ENCODE measurements at places on chromosomes 16 and 17.

DNA sequence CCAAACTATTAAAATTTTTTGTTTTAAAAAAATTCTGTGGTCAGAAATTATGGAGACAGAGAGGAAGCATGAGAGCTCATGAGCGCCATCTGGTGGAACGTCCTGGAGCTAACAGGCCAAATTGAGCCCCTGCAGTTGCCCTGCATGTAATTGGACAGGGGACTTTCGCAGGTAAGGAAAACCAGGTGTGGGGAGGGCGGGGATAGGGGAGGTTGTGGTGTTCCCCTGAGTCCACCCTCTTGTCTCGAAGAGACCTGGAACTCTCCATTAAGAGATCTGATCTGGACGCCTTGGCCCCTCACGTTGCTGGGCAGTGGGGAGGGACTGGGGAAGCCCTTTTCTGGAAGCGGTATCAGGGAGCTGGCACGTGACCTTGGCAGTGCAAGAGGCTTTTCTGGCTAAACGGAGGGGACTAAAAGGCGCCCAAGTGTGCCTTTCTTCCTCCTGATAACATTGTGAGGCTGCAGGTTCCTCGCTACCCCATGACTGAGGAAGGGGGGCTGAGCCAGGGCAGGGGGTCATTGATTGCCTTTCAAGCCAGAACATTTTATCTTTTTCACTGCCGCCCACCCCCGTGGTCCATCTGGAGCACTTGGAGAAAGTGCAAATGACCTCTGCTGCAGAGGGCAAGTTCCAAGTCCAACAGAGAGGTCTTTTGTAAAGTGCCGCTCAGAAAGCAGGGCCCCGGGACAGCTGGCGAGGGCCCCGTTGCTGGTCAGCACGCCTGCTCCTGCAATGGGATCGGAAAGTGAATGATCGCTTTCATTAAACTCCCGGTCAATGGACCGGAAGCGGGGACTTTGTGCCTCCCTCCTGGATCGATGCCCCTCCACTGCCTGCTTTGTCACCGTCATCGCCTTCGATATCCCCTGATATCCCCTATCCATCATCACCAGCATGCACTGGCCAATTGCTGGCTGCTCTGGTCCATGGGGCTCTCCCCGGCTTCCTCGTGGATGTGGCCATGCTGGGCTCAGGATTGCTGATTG is 18.4 kb downstream of the PDILT start:
- no peak for DNase-seq

DNA sequence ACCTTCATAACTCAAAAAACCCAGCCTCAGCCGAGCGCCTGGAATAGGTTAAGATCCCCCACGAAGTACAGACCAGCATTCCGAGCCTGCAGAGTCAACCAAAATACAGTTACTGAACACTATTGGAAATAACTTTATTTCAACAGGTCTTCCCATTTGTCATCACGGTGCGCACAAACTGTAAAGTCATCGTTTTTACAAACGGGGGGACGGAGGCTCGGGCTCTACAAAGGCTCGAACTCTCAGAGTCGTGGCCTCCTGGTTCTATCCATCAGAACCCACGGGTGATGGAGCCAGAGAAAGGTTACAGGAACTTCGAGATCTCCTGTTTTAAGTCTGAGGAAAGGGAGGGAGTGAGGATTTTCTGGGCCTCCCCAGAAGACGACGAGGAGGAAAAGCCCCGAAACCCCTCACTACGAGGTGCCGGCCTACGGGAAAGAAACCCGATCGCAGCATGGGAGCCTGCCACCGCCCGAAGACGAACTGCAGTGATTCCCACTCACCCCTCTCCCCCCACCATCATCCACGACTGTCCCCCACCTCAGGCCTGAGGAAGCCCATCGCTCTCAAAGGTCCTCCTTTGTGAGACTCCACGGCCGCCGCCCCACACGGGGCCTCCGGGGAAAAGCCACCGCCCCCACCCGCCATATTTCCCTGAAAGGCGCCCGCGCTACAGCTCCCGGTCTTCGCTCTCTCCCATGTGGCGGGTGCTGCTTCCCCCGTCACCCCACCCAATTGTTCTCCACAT is 917 bp downstream of the YWHAE start:
- peak; percentile 21 for DNase-seq

DNA sequence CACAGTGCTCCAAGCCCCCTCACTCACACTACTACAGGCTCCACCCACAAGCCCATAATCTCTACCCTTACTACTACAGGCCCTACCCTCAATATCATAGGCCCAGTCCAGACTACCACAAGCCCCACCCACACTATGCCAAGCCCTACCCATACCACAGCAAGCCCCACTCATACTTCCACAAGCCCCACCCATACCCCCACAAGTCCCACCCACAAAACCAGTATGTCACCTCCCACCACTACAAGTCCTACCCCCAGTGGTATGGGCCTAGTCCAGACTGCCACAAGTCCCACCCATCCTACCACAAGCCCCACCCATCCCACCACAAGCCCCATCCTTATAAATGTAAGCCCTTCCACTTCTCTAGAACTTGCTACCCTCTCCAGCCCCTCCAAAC is 13.8 kb downstream of the RIPOR1 start:
- DNase-seq = no peak

DNA sequence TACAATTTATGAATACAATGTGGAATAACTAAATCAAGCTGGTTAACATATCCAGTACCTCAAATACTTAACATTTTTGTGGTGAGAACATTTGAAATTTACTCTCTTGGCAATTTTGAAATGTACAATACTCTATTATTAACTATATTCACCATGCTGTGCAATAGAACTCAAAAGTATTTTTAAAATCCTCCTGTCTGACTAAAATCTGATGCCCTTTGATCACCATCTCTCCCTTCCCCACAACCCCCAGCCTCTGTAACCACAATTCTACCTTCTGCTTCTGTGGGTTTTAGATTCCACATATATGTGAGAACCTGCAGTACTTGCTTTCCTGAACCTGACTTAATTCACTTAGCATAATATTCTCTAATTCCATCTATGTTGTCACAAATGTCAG is 71.6 kb upstream of the ALOX12 start:
- no peak for DNase-seq

- no peak for DNase-seq
Observed at GRCh38 chr17:79919164-79919585, 79.9 kb upstream of the CBX4 start.

GRCh38 chr17:72116661-72117521 is 3.9 kb upstream of the SOX9 start:
- DNase-seq = no peak

All from stimulated activated CD8-positive, alpha-beta memory T cell treated with anti-CD3 and anti-CD28 coated beads, Interleukin-4, amount 100 ng/mL, for 1 hour (primary cell).